ENCODE measurements at places on chromosomes 13 and 19. TPM values are rescaled to one million over a fixed set of nuclear protein-coding genes. Genes with fewer than 3 reads are reported as not detected.

VRK3 gene
- total RNA-seq = 38.1 TPM

RETN gene
- total RNA-seq = not detected

CEACAM8 gene
- not detected for total RNA-seq

WDR62 gene
- total RNA-seq = 11.5 TPM

Measured in myometrial cell (primary cell).